ENCODE measurements at places on chromosomes 5 and 9.

DNA sequence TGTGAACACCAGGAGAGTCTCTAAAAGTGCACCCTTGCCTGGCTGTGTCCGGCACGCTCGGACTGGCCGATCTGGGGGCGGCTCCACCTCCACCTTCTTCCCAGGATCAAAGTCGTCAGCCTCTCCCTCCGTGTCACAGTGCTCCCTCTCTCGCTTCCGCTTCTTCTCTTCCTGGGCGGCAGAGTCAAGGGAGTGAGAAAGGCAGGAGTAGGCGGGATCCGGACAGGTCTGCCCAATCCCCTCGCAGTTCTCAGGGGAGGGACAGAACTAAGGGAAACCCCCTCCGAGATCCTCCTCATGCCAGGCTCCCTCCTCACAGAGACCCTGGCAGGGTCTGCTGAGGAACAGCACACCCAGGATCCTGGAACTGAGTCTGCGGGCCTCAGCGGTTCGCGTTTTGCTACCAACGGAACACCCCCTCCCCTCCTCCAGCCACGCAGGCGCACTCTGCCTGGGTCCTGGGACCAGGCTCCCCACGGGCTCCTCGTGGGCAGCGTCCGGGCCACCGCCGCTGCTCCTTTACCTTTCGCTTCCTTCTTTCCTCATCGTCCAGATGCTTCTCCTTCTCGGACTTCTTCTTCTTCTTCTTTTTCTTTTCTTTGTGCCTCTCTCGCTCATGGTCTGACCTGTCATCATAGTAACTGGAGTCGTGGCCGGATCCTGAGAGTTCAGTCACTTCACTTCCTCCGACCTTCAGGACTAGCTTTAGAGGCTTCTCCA, 1.3 kb downstream of the BRD9 start:
- DNase-seq = peak; percentile 87

- no peak for DNase-seq
These were observed 39.7 kb upstream of the CDKN2AIPNL start for GRCh38 chr5:134451225-134451935.

GRCh38 chr9:116796669-116797068, 109.6 kb downstream of the TRIM32 start:
- DNase-seq = no peak

DNA sequence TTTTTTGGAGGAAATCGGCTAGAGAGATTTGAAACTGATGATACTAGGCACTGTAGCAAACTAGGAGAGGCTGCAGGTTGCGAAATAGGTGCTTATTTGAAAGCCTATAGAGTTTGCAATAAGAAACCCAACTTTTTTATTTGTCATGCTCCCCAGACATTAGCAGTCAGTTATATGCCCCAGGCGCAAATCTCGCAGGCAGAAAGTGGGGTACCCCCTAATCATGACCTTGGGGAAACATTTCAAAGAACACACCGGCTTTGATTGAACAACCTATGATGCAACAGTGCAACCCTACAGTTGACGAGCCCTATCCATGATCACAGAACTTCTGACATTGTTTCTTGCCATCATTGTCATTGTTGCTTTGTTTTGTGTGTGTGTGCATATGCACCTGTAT, 510.5 kb downstream of the RAB3C start:
- no peak for DNase-seq

DNA sequence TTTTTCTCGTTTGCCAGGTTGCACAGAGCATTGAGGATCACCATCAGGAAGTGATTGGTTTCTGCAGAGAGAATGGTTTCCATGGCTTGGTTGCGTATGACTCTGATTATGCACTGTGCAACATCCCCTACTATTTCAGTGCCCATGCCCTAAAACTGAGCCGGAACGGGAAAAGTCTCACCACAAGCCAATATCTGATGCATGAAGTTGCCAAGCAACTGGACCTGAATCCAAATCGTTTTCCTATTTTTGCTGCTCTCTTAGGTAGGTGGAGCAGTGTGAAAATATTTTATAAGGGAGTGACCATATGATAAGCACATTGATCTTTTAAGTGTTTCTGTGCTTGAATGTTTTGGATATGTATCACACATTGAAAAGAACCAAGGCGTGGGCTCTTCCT, 17.7 kb upstream of the FAM120AOS start:
- DNase-seq = no peak

GRCh38 chr9:120855827-120856670, 13.3 kb upstream of the PSMD5 start:
- DNase-seq = no peak

DNA sequence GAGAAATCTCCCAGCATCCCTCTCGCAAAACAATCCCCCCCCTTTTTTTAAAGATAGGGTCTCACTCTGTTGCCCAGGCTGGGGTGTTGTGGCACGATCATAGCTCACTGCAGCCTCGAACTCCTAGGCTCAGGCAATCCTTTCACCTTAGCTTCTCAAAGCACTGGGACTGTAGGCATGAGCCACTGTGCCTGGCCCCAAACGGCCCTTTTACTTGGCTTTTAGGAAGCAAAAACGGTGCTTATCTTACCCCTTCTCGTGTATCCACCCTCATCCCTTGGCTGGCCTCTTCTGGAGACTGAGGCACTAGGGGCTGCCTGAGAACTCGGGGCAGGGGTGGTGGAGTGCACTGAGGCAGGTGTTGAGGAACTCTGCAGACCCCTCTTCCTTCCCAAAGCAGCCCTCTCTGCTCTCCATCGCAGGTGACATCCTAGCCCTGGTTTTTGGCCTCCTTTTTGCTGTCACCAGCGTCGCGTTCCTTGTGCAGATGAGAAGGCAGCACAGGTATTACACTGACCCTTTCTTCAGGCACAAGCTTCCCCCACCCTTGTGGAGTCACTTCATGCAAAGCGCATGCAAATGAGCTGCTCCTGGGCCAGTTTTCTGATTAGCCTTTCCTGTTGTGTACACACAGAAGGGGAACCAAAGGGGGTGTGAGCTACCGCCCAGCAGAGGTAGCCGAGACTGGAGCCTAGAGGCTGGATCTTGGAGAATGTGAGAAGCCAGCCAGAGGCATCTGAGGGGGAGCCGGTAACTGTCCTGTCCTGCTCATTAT, 6.8 kb downstream of the CA9 start:
- DNase-seq = peak; percentile 76

DNA sequence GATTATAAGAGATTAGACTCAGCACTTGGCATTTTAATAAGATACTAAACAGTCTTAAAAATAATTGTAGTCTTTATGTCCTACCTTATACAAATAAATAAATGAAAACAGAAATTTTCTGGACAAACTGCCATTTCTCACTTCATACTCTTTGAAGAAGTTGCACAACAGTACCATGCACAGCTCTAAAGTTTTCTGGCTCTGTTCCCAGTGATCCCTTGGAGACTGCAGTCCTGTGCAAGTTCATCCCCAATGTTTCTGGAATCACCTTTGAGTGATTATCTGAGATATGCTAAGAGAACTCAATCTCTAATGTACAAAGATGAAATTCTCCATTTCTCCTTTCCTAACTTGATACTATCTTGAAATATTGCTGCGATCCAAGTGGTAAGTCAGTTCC, 330.4 kb upstream of the EDIL3 start:
- DNase-seq = no peak

GRCh38 chr9:70927530-70927929, 193.9 kb downstream of the TRPM3 start:
- no peak for DNase-seq

- no peak for DNase-seq
These were observed 18.9 kb downstream of the CAMK2A start for GRCh38 chr5:150270541-150271295.

GRCh38 chr5:177547736-177548135, 6.6 kb downstream of the FAM193B start:
- DNase-seq = no peak

- DNase-seq = no peak
These were observed 611.5 kb downstream of the ZNF608 start for GRCh38 chr5:124134941-124135340.

DNA sequence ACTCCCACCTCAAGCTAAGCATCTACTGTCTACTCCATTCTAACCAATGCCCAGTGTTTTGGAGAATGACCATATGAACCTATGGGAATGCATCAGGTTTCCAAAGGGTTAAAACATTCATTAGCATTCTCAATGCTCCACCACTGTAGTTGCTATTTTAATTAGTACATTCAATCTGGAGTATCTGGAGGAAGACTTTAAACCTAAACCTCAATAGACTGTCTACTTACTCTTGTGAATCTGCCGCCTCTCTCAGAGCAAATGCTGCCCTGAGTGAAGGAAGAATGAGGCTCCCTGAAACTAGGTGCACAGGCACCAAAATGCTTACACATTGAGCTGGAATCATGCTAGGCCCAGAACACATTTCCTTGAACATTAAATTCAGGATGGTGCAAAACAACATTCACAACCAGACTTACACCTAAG, 2.0 kb downstream of the ENC1 start:
- DNase-seq = no peak
